HCT116 (cell line): ENCODE measurements at places on chromosomes 16 and 17.
A peak's percentile ranks its signal among the peaks of the same experiment; 100 is the strongest.

DNA sequence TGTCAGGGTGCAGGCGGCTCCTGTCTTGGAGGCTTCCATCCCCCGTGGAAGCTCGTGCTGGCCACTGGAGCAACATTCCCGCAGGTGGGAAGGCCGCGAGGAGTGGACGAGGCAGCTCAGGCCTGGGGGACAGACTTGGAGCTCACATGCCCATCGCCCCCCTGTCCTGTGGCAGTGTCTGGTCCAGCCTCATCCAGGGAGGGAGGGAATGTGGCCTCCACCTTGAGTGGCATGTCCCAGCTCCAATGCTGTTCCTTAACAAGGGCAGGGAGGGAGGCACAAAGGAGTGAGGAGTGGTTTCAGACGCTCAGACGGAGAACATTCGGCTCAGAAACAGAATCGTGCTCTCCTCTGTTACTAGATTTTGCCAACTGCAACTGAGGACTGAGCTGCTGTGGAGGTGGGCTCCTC, 159.4 kb upstream of the CHMP6 start:
- no peak for DNase-seq

- DNase-seq, result no peak
Observed at GRCh38 chr17:63464691-63465236, 12.1 kb upstream of the ACE start.

DNA sequence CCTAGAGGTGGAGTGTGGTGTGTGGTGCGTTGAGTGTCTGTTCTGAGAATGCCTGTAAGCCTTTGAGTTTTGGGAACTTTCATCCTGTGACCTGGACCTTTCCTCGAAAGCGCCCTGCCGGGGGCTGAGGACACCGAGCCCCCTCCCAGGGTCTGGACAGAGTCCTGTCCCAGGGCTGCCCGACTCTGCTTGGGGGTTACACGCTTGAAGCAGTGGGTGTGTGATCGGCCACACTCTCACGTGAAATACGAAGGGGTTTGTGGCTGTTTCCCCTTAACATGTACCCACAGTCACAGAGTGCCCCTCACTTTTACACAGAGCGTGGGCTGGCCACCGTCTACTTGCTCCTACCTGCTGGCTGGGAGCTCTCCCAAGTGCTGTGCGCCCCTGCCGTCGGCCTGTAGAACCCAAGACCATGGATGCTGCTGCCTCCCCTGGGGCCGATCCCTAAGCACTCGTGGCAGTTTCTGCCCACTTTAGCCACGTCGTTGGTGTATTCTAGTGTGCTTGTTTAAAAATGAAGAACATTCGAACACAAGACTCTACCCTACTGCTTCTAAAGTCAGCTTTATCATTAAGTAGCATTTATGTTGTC, 6.8 kb downstream of the ZNF750 start:
- no peak for DNase-seq

- DNase-seq, result no peak
Observed at GRCh38 chr16:58421529-58421928, 29.3 kb downstream of the GINS3 start.

DNA sequence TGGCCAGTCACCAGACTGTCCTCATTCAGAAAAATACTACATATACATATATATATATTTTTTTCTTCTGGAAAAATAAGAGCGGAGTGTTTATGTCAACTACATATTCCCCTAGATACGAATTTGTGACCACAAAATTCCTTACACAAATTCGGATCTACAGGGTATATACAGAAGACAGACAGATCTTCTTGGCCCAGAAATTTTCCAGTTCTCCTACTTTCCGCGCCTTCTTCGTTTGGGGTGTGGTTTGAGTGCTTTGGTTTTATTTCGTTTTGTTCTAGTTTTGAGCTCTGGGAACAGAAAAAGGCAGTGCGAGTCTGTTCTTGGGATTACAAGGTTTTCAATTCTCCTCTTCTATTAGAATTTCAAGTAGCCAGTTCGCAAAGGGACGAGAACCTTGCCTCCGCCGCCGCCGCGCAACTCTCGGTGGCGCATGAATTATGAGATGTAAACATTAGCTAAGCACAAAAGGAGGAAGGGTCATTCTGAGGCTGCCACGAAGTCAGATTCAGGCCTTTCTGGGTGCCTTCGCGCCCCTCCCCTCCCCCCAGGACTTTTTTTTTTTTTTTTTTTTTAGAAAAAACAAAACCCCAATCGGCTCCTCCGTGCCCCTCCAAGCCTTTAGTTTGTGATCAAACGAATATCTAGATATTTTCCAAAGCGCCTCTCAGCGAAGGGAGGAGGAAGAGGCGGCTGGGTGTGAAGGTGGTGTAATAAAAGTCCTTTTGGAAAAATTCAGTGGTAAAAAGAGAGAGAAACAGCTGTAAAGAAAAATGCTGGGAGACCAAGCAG, 1.8 kb upstream of the HOXB4 start:
- no peak for DNase-seq

- DNase-seq, result no peak
Observed at GRCh38 chr16:64410306-64410705, 711.6 kb downstream of the CDH11 start.

DNA sequence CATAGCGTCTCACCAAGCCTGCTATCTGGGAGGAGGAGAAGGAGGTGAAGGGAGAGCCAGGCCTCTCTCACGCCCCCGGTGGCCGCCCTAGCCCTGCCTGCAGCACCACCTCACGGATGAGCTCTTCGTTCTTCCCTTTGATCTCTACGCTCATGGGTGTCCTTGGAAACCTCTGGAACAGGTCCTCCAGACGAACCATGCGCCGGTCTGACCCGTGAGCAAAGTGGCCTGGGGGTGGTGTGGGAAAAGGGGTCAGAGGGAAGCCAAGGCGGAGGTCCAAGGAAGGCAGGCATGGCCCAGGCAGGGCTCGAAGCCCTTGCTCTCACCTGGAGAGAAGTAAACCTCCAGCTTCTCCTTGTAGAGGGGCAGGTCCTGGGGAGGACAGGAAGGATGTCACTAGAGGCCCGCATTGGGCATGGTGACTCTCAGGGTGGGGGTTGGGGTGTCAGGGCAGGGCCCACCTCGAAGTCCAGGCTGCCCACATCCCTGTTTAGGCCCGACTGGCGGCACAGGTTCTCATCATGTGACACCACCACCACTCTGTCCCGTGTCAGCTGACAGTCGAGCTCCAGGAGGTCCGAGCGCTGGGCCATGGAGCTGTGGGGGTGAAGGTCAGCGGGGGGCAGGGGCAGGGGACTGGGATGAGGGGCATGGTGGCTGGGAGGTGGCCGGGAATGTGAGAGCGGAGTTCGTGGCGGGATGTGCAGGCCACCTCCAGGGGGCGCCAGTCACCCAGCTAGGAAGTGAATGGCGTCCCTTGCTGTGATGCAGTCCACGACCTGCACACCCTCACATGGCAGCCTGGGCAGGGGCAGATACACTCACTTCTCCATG, 923 bp downstream of the GDPD3 start:
- no peak for DNase-seq

DNA sequence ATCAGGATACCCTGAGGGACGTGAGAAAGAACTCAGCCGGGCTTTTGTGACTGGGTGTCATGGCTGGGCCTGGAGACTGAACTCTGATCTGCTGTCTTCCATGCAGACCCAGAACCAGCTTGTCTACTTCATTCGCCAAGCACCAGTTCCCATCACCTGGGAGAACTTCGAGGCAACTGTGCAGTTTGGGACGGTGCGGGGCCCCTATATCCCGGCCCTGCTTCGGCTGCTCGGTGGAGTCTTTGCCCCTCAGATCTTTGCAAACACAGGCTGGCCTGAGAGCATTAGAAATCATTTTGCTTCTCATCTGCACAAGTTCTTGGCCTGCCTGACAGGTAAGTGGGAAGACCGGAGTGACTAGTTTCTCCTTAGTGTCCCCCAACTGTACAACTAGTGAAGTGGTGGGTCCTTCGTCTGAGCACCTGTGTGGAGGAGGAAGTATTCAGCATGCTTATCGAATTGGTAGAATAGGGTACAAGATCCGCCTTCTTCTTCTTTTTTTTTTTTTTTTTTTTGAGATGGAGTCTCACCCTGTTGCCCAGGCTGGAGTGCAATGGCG, 15.5 kb downstream of the DNAH2 start:
- no peak for DNase-seq

GRCh38 chr17:56431736-56432135, 161.8 kb upstream of the NOG start:
- DNase-seq, result no peak

GRCh38 chr17:76304226-76305134, 3.6 kb downstream of the QRICH2 start:
- no peak for DNase-seq

DNA sequence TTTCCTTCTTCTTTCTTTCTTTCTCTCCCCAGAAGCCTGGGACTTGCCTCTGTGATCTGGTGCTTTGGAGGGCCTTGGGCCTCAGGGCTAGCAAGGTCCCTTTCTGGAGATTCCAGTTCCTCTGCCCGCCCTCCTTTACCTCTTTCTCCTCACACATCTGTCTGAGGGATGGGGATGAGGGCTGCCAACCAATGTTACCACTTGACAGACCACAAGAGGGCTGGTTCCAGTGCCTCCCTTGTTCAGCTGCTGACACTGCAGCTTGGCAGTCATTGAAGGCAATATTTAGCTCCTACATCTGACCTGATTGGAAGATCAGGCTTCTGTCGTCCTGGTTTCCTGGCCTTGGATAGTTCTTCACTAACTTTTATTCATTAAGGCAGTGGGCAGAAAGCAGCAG, 3.6 kb upstream of the ZNF652 start:
- DNase-seq, result peak; percentile 65

- no peak for DNase-seq
Observed at GRCh38 chr17:32901743-32902142, 24.8 kb upstream of the MYO1D start.

- DNase-seq, result no peak
Observed at GRCh38 chr17:32915245-32915644, 12.7 kb upstream of the TMEM98 start.
